CD4-positive, alpha-beta T cell treated with Interferon alpha-2 for 1 hour (primary cell): ENCODE measurements at places on chromosomes 16 and 17.
A peak's percentile ranks its signal among the peaks of the same experiment; 100 is the strongest.

DNA sequence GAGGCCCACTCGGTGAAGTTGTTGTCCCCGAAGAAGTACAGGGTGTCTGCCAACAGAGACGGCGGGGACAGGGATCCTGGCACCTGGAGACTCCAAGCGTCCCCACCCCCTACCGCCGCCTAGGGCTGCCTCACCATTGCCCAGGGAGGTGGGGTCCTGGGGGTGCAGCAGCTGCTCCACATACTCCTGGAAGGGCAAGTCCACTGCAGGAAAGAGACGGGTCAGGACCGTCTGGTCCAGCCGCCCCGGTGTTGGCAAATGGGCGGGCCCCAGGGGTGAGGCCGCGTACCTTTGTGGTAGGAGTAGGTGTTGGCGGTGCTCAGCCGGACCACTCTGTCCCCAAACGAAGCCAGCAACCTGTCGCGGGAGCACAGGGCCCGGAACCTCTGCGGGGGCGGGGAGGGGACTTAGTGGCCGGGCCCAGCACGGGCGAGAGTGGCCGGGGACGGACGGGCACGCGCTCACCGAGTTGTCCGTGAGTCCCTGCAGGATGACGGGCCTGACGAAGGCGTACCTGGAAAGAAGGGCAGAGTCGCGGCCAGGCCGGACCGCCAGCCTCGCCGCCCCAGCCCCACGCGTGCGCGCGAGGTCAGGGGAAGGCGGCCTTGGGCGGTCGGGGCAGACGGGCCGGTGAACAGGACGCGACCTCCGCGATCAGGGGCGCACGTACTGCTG lies 601 bp downstream of the JMJD8 start:
- DNase-seq, result no peak

- DNase-seq, result no peak
These were observed 205.1 kb downstream of the KATNIP start for GRCh38 chr16:27754788-27755690.

DNA sequence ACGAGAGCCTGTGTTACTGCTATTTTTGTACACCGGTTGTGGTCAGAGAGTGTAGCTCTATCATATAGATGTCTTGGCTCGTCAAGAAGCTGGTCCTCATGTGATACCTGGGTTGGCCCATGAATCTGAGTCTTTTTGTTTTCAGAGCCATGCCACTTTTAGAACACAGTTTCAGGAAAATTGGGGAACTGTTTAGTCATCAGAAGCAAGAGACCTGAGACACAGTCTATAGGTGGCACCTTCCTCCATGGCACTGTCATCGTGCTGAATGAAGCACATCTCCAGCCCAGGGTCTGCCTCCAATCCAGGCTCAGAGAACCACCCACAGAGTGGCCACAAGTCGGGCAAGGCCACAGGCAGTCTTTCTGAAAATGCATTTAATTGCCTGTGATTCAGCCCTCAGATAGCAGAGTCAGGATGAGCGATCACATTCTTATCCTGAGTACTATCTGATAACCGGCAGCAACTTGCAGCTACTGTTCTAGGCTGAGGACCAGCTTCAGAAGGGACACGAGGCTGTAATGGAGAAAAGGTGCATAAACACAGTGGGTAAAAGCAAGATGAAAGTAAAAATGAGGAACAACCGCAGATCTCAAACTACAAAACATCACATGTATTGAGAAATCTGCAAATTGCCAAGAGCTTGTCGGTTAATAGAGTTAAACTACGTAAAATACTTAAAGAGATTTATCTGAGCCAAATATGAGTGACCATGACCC lies 14.2 kb upstream of the HAPSTR1 start:
- DNase-seq, result no peak

GRCh38 chr16:19520861-19521331 lies 1.0 kb downstream of the GDE1 start:
- no peak for DNase-seq

DNA sequence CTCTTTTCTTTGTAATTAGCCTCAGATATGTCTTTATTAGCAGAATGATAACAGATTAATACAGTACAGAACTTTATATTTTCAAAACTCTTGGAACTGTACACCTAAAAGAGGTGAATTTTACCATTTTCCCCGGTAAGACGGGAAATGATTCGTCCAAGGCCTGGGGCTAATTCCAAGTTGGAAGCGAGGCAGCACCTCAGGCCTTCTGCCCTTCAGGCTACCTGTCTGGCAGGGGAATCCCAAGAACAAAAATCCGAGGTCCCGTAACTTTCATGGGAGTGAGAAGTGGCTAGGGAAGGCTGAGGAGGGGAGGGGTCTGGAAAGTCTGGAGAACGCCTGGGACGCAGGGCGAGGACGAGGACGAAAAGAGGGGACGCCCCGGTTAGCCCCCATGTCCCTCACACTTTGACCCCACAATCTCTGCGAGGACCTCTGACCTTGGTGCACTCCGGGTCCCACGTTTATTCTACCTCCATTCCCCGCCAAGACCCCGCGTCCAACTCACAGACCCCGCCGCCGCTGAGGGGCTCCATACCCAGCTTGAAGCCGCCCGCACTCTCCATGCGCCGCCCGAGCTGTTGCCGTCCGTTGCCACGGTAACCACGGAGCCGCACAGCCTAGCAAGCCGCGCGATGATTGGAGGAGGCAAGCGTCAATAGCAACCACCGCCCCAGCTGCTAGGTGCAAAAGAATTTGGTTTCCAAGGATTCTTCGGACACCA lies at the start of gene HYDIN:
Gene HYDIN, minus strand, starts transcription at position 601 of the 724 bp plus-strand sequence. CDS start 43,827 bp downstream, outside the sequence.
- no peak for DNase-seq

DNA sequence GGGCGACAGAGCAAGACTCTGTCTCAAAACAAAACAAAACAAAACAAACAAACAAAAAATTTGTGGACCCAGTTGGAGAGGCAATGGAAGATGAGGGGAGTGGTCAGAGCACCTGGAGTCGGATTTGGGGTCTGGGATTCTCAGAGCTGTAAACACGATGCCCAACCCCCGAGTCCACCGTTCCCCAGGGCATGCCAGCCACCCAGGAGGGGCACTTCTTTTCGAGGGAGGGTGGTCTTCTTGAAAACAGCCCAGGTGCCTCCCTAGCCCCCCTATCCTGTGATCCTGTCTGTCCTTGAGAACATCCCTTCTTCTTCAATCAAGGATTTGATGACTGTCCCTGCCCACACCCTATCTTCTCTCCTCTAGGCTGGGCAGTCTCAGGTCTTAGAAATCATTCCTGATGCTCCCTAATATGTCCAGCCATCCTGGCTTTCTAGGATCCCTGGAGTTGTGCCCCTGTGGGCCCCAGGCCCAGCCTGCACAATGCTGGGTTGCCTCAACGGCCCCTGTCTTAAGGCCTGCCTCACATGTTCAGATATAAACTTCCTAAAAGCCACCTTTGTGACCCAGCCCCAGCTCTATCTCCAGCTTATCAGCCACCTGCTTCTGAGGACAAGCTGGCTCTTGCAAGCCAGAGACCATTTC lies 3.1 kb upstream of the SLC13A2 start:
- no peak for DNase-seq

DNA sequence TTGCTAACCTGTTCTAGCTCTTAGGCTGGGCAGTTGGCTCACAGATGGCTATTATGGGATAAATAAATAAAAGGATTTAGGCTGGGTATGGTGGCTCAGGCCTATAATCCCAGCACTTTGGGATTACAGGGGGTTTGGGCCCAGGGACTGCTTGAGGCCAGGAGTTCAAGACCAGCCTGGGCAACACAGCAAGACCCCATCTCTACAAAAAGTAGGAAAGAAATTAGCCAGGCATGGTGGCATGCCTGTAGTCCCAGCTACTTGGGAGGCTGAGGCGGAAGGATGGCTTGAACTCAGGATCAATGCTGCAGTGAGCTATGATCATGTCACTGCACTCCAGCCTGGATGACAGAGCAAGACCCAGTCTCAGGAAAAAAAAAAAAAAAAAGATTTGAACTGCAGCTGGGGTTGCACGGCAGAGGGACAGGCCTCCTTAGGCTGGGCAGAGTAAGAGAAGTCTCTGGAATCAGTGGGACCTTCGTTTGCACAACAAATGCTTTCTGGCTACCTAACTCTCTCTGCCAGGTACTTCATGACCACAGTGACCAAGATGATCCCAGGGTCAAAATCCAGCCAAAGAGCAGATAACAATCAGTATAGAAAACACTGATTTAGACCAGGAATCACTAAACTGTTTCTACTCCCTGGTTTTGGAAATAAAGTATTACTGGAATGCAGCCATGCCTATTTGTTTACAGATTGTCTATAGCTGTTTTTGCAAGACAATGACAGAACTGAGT lies 6.8 kb downstream of the RUSF1 start:
- no peak for DNase-seq

GRCh38 chr17:73028299-73028755 lies 64.2 kb downstream of the SLC39A11 start:
- no peak for DNase-seq

DNA sequence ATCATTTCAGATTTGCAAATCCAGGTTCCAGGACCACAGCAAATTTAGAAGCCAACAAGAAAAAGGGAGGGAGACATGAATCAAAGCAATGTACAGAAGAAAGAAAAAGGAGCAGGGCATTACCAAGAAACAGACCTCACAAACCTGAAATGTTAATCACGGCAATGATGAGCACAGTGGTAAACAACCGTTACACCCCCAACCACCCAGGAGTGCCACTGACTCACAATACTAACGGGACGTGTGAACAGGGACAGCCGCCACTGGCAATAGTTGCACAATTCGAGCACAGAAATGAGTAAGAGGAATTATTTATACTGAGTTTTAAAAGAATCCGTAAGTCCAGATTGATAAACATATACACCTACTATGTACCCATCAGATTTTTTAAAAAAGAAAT lies 13.8 kb downstream of the USP22 start:
- no peak for DNase-seq

DNA sequence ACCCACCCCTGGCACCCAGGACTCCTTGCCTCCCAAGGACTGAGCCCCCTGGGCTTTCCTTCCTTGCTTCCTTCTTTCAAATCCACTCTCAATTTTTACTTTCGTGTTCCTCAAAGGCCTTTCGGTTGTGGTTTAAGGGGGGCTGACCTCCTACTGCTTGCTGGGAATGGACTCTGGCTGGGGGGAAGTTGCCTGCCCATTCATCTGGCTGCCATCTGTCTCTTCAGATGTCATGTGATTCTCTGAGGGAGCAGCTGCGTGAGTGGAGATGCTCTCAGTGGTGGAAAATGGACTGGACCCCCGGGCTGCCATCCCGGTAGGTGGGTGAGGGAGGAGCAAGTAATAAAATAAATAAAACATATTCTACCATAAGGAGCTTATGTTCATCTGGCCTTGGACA lies 93.8 kb upstream of the RPRML start:
- DNase-seq, result peak; percentile 4

GRCh38 chr17:17402558-17402957 lies 74.2 kb upstream of the MED9 start:
- DNase-seq, result no peak
